ENCODE measurements at places on chromosomes 2 and 18.

DNA sequence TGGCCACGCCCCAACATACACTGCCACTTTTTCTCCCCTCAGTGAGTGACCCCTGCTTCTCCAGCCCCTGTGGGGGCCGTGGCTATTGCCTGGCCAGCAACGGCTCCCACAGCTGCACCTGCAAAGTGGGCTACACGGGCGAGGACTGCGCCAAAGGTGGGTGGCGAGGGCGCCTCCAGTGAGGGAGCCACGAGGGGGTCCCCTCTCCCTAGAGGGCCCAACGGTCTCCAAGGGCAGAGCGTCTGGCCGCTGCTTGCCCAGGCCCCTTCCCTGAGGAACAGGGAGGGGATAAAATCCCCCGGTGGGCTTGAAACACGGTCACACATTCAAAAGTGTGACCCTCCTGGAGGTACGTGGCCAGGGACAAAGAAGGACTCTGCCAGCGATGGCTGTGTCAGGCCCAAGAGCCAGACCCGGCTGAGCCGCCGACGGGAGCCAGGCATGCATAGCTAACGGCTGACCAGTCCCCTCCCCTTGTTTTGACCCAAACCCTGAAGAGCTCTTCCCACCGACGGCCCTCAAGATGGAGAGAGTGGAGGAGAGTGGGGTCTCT is 37.2 kb downstream of the MTERF4 start:
- no peak for DNase-seq
- H3K27me3 ChIP-seq = peaks cover 3% of the 10 kb centered on the region
- H3K4me1 ChIP-seq = peaks cover 2% of the 10 kb centered on the region
- H3K27ac ChIP-seq = no peak overlapping the region
- peaks cover 6% of the 10 kb centered on the region for H3K36me3 ChIP-seq

GRCh38 chr2:72956936-72957335 is 39.6 kb downstream of the EMX1 start:
- no peak for DNase-seq
- no peak overlapping the region for H3K4me3 ChIP-seq
- H3K4me1 ChIP-seq = no peaks in the 10 kb centered on the region
- H3K36me3 ChIP-seq = no peaks in the 10 kb centered on the region
- no peaks in the 10 kb centered on the region for H3K27me3 ChIP-seq
- no peak overlapping the region for H3K27ac ChIP-seq

GRCh38 chr2:23286758-23287704 is 97.9 kb upstream of the KLHL29 start:
- H3K36me3 ChIP-seq = no peaks in the 10 kb centered on the region
- H3K27me3 ChIP-seq = peaks cover 5% of the 10 kb centered on the region
- no peak for DNase-seq
- no peak overlapping the region for H3K4me3 ChIP-seq
- H3K27ac ChIP-seq = no peak overlapping the region

- no peak overlapping the region for H3K27ac ChIP-seq
These were observed 24.7 kb downstream of the PCBP1 start for GRCh38 chr2:70111752-70112591.

DNA sequence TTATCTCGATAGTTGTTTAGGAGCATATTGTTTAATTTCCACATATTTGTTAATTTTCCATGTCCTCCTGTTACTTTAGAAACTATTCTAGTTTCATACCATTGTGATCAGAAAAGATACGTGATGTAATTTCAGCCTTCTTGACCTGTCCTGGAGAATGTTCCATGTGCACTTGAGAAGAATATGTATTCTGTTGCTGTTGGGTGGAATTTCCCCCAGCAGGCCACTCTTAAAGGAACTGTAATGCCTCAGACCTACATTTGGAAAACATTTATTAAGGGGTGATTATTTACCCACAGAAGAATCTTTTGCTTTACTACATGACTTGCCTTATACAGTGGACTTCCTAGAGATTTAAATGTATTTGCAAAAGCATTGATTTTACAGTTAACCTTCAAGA is 55.5 kb downstream of the LIMS1 start:
- H3K27ac ChIP-seq = peak overlapping the region; percentile 77
- no peaks in the 10 kb centered on the region for H3K27me3 ChIP-seq
- no peaks in the 10 kb centered on the region for H3K36me3 ChIP-seq
- no peak for DNase-seq

- H3K27ac ChIP-seq = no peak overlapping the region
- no peak for DNase-seq
- no peak overlapping the region for H3K4me3 ChIP-seq
- H3K4me1 ChIP-seq = peaks cover 4% of the 10 kb centered on the region
These were observed 97.0 kb upstream of the EPAS1 start for GRCh38 chr2:46200100-46200690.

DNA sequence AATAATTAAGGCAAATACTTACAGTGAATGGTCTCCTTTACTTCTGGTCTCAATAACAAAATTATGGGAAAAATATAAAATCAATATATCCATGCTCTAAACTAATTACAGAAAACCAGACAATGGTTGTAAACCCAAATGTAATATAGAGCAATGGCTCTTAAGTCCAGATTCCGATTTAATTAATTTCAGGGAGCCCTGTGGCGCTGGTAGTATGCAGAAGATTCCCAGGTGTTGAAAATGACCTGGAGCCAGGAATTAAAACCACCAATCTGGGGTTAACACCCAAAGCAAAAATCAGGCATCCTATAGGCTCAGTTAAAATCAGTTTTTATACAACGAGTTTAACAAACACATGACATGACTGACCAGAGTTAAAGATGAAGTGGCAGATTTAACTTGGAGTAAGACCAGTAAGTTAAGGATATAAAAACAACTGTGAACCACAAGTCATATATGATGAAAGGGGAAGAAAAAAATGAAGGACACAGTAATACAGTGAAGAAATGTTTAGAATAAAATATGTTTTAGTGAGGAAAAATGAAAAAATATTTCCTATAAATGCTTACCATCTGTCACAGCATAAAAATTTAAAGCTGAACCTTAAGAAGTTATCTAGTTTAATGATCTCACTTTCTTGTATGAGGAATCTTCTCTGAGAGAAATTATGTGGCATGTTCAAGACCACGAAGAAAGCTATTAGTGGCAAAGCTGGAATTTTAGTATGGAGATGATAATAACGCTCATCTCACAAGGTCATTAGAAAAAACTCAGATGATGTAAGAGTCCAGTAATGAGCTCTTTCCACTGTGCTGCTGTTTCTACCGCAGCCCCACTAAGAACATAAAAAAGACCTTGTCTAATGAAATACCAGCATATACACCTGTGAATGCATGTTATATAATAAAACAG is 45.8 kb upstream of the FLACC1 start:
- no peaks in the 10 kb centered on the region for H3K27me3 ChIP-seq
- no peak for DNase-seq
- peaks cover 50% of the 10 kb centered on the region for H3K36me3 ChIP-seq
- H3K4me1 ChIP-seq = peaks cover 12% of the 10 kb centered on the region
- no peak overlapping the region for H3K27ac ChIP-seq

- no peaks in the 10 kb centered on the region for H3K4me1 ChIP-seq
- H3K36me3 ChIP-seq = peaks cover 3% of the 10 kb centered on the region
- no peak overlapping the region for H3K27ac ChIP-seq
These were observed 270.9 kb downstream of the TWIST2 start for GRCh38 chr2:239118675-239119211.

GRCh38 chr2:59888706-59889105 is 664.7 kb downstream of the BCL11A start:
- DNase-seq = no peak
- no peaks in the 10 kb centered on the region for H3K36me3 ChIP-seq
- no peak overlapping the region for H3K4me3 ChIP-seq
- H3K27me3 ChIP-seq = no peaks in the 10 kb centered on the region
- no peak overlapping the region for H3K27ac ChIP-seq

GRCh38 chr2:111157071-111157661 is 36.5 kb downstream of the BCL2L11 start:
- peak; percentile 51 for DNase-seq
- H3K4me3 ChIP-seq = peak overlapping the region; percentile 73
- H3K27me3 ChIP-seq = no peaks in the 10 kb centered on the region
- peaks cover 83% of the 10 kb centered on the region for H3K36me3 ChIP-seq
- peak overlapping the region; percentile 95 for H3K27ac ChIP-seq

GRCh38 chr2:112915300-112916144 is 4.6 kb downstream of the IL37 start:
- no peak for DNase-seq
- H3K36me3 ChIP-seq = no peaks in the 10 kb centered on the region
- H3K27me3 ChIP-seq = no peaks in the 10 kb centered on the region

DNA sequence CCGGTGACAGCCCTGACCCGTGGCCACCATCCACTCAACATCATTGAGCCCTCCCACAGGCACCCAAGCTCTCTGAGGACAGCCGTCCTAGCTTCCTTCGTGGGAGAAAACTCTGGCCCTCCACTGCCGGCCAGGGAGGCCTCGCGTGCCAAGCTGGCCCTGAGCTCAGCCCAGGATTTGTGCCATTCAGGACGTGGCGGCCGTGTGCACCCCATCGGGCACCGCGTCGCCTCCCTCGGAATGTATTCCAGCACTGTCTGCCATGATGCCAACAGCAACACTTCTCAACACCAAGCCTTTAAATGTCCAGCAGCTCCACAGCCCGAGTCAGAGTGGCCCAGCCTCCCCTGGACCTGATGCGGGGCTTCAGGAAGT is 35.7 kb downstream of the ZNF516 start:
- peaks cover 5% of the 10 kb centered on the region for H3K4me1 ChIP-seq
- no peak overlapping the region for H3K4me3 ChIP-seq
- H3K27me3 ChIP-seq = no peaks in the 10 kb centered on the region
- peaks cover 22% of the 10 kb centered on the region for H3K36me3 ChIP-seq
- no peak for DNase-seq
- H3K27ac ChIP-seq = no peak overlapping the region

DNA sequence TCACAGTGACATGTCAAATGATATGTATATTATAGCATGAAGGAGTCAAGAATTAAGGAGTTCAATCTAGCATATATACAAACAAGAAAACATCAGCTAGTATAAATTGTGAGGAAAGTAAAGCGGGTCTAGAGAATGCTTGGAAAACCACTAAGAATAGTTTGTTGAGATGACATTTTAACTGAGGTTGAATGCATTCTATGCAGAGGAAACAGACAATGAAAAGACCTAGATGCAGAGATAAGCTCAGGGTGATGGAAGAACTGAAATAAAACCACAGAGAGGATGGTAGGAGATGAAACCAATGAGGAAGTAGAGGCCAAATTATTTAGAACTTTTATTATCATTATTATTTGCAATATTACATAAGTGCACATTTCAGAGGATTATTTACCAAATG is 803.6 kb upstream of the FANCL start:
- DNase-seq = no peak
- peaks cover 6% of the 10 kb centered on the region for H3K27me3 ChIP-seq
- no peaks in the 10 kb centered on the region for H3K4me1 ChIP-seq
- no peaks in the 10 kb centered on the region for H3K36me3 ChIP-seq

- H3K27me3 ChIP-seq = no peaks in the 10 kb centered on the region
- H3K4me3 ChIP-seq = no peak overlapping the region
- no peak overlapping the region for H3K27ac ChIP-seq
- H3K4me1 ChIP-seq = no peaks in the 10 kb centered on the region
- H3K36me3 ChIP-seq = no peaks in the 10 kb centered on the region
- no peak for DNase-seq
These were observed 812.6 kb upstream of the LRATD1 start for GRCh38 chr2:13819896-13820295.

DNA sequence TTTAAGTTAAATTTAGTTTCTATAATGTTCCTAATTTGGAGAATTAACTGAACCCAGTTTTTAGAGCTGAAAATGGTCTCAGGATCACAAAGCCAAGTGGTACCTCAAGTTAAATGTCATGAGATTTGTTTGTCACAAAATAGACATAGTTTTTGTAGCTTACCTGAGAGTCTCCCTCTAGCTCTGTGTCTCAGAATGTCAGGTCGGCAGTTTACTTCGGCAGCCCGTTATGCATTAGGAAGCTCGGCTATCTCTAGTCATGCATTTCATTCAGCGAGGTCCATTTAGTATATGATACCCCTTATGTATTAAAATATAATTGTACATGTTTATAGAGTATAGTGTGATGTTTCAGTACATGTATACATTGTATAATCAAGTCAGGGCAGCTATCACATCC is 155.6 kb downstream of the EML6 start:
- DNase-seq = no peak
- no peaks in the 10 kb centered on the region for H3K4me1 ChIP-seq
- H3K4me3 ChIP-seq = no peak overlapping the region
- peaks cover 7% of the 10 kb centered on the region for H3K36me3 ChIP-seq

- H3K27ac ChIP-seq = peak overlapping the region; percentile 81
- peaks cover 68% of the 10 kb centered on the region for H3K4me1 ChIP-seq
- H3K4me3 ChIP-seq = peak overlapping the region; percentile 63
- H3K27me3 ChIP-seq = no peaks in the 10 kb centered on the region
These were observed 93.3 kb downstream of the ALPK2 start for GRCh38 chr18:58535340-58536201.

- H3K4me1 ChIP-seq = peaks cover 21% of the 10 kb centered on the region
- peak overlapping the region; percentile 73 for H3K27ac ChIP-seq
- peak overlapping the region; percentile 67 for H3K4me3 ChIP-seq
These were observed 225.7 kb upstream of the CCDC150 start for GRCh38 chr2:196413821-196414274.

DNA sequence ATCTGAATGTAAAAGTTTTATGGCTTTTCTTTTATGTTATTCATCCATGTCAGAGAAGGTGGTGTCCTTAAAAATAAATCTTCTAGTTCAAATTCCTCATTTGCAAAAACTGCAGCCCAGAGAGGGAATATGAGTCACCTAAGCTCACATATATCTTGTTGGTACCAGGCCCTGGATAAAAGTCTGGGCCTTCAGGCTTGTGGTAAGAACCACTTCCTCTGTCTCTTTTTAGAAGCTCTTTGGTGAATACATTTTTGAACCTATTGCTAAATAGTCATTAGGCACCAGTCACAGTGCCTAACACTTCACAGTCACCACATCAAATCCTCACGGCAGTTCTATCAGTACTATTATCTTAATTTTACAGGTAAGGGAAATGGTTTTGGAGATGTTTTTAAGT is 199.2 kb downstream of the KCNS3 start:
- H3K27me3 ChIP-seq = peaks cover 2% of the 10 kb centered on the region
- no peak overlapping the region for H3K4me3 ChIP-seq
- H3K36me3 ChIP-seq = no peaks in the 10 kb centered on the region
- DNase-seq = no peak
- H3K4me1 ChIP-seq = no peaks in the 10 kb centered on the region
- H3K27ac ChIP-seq = no peak overlapping the region

- H3K27ac ChIP-seq = no peak overlapping the region
- DNase-seq = no peak
- no peak overlapping the region for H3K4me3 ChIP-seq
- no peaks in the 10 kb centered on the region for H3K27me3 ChIP-seq
These were observed 127.4 kb downstream of the GALNT3 start for GRCh38 chr2:165666605-165667004.

- no peaks in the 10 kb centered on the region for H3K27me3 ChIP-seq
- H3K4me1 ChIP-seq = peaks cover 25% of the 10 kb centered on the region
- H3K27ac ChIP-seq = no peak overlapping the region
- no peak for DNase-seq
These were observed 14.6 kb downstream of the CLASP1 start for GRCh38 chr2:121634354-121635307.

DNA sequence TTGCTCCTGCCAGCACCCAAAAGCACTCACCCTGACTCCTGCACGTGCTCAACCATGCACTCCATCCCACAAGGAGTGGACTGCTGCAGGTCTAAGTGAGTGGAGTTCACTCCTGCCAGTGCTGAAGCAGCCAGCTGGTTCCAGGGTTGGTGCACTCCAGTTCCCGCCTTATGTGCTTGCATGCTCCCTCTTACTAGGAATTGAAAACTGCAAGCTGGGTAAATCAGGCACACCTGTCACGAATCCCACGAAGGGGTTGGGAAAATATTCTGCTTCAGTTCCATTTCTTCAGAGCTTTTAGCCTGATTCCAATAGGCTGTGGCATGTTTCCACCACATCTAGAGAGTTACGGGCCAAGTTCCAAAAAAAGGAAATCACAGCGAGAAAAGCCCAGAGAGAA is 1365.5 kb upstream of the CHAC2 start:
- DNase-seq = no peak
- H3K27ac ChIP-seq = no peak overlapping the region
- H3K27me3 ChIP-seq = no peaks in the 10 kb centered on the region
- H3K4me3 ChIP-seq = no peak overlapping the region
- H3K4me1 ChIP-seq = no peaks in the 10 kb centered on the region
